ENCODE measurements at places on chromosomes 3 and 15.

DNA sequence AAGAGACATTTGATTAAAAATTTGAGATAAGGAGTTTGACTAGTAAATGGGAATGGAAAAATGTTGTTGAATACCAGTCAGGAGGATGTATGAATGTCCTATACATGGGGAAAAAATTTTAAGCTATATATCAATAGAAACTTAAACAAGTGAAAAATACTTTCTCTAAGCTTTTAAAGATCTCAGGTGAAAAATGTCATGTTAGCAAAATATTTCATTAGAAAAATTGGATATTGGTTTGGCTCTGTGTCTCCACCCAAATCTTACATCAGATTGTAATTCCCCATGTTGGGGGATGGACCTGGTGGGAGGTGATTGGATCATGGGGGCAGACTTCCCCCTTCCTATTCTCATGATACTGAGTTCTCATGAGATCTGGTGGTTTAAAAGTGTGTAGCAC lies 279.6 kb upstream of the CADM2 start:
- no peak for DNase-seq

GRCh38 chr15:49864251-49864650 lies 243.4 kb downstream of the DTWD1 start:
- DNase-seq = no peak

- DNase-seq = no peak
Measured at GRCh38 chr15:72086920-72087648, 30.9 kb downstream of the MYO9A start.

GRCh38 chr3:43181202-43181821 lies 75.4 kb upstream of the POMGNT2 start:
- DNase-seq = peak; percentile 21

DNA sequence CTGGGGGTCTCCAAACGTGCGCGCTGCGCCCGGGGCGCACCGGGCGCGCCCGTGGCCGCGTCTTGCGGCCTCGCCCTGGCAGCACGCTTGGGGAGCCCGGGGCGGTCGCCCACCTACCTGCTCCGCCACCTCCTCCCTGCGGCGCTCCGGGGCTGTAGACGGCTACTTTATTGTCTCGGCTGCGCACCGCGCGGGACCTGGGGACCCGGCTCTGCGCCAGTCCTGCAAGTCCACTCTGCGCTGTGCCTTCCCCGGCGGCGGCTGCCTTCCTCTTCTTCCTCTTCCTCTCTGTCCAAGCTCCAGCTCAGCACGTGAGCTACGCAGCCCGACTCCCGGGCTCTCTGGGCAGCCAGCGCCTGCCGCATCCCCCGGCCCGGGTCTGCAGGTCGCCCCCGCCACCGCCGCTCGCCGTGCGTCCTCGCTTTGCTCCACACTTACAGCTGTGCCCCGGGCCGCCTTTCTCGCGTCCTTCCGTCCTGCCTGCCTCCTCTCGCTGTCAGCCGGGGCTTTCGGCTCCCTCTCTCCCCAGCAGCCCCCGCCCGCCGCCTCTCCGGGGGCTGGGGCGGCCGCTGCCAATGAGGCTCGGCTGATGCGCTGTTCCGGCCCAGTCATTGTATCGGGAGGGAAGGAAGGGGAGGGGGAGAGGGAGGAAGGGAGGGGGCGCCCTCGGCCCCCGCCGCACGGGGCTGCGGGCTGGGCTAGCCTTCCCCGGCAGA lies 156.4 kb upstream of the FRMD4B start:
- no peak for DNase-seq

GRCh38 chr15:40999190-40999589 lies 45.9 kb downstream of the CHAC1 start:
- no peak for DNase-seq

GRCh38 chr3:1583044-1583443 lies 490.2 kb downstream of the CNTN6 start:
- DNase-seq = no peak

- no peak for DNase-seq
Measured at GRCh38 chr3:135226057-135226456, 431.0 kb downstream of the EPHB1 start.

GRCh38 chr3:139528924-139529323 lies 10.6 kb downstream of the RBP1 start:
- no peak for DNase-seq

GRCh38 chr15:81029414-81030300 lies 28.9 kb downstream of the TLNRD1 start:
- no peak for DNase-seq

DNA sequence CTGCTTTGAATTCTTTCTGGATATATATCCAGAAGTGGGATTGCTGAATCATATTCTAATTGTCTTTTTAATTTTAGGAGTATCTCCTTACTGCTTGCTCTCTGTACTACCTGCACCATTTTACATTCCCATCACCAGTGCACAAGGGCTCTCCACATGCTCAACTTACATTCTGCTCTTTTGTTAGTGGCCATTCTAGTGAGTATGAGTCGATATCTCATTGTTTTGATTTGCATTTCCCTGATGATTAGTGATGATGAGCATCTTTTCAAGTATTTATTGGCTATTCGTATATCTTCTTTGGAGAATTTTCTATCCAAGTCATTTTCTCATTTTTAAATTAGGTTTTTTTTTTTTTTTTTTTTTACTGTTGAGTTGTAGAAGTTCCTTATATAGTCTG lies 29.5 kb downstream of the PFN2 start:
- no peak for DNase-seq

DNA sequence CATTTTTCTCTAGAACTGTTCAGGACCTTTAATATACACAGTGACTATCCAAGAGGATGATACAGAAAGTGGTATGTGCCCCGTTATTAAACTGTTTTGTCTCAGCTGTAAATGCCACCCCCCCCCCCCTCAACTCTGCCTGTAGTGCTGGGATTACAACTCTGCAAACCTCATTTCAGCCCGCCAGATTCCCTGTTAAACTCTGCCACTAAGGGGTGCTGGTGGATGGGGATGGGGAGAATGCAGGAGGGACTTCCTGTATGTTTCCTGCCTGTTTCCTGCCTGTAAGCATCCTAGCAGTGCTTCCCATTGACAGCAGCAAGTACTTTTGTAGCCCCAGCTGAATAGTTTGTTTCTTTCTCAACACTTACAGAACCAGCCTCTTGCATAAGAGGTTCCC lies 301.7 kb upstream of the RORA start:
- no peak for DNase-seq

DNA sequence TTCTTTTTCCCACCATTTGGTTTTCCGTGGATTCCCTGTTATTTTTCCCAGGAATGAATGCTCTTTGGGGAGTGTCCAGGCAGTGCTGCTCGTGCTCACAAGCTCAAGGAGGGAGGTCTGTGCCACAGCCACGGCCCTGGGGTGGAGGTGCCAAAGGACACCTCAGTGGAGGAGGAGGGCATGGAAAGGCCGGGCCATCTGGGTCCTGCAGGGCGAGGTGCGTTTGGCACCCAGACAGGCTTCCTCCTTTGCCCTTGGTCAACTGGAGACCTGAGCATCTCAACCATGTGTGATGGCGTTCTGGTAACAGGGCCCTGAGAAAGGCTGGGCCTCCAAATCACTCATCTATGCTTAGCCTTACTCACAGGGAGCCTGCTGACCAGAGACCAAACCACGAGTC lies 25.4 kb downstream of the KY start:
- DNase-seq = no peak

DNA sequence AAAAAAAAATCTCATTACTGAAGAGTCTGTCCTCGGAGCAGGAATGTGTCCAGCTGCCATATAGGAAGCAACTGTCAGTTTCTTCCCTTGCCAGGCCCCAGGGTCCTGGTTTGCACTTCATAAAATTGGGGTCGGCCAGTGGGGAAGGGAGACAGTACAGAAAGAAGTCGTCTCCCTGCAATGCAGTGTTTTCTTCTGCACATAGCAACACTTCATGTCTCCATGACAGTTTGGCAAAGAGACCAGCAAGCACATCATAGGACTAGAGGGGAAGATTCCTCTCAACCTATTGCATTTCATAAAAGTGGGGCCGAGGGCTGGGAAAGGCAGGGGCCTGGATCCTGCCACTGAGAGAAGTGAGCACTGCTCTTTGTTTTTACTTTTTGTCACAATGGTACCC lies 138.2 kb upstream of the HACD2 start:
- no peak for DNase-seq

GRCh38 chr3:141241616-141242376 lies 10.2 kb downstream of the PXYLP1 start:
- no peak for DNase-seq

DNA sequence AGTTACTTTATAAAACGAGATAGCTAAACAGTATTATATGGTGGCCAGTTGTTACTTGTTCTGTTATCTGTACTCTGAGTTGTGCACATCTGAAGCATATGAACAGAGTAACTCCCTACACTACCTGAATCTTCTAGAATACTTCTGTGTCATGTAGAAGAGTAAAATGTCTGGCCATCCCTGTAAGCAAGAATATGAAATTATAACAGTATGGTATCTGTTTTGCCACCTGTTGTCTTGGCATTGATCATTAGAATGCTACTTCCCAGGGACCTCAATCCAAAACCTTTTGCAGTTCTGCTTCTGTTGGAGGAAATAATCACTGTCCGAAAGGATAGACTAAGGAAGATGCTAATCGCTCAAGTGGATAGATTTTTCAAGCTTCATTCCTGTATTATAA lies 1.9 kb downstream of the TEX9 start:
- DNase-seq = no peak

GRCh38 chr3:123027292-123028232 lies at the start of gene SEMA5B:
SEMA5B (minus strand) TSS chr3:123027763; CDS start chr3:122961263, 66,500 bp downstream.
- DNase-seq = peak; percentile 32

- DNase-seq = no peak
Measured at GRCh38 chr3:136856665-136857064, 5.3 kb upstream of the NCK1 start.

DNA sequence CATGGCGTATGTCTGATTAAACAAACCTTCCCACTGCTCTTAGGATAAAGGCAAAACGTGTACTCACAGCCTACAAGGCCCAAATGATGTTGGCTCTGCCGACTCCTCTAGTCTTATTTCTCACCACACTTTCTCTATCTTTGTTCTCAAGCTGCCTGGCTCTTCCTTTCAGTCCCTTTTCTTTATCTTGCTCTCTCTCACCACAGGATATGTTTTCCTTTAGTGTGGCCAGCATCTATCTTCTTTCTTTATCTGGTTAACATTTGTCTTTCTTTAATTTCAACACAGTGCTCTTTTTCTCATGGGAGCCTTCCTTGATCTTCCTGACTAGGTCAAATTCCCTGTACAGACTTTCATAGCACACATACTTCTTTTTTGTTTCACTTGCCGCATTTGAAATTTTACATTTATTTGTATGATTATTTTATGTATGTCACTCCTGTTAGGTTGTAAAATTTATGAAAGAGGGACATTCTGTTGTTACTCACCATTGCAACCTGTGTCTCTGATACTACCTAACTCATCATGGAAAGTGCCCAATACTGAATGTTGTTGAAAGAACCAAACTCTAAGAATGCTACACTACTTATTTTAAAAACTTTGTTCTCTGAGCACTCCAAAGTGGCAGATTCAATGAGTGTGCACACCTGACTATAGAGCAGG lies 328.9 kb upstream of the CBLB start:
- DNase-seq = no peak

DNA sequence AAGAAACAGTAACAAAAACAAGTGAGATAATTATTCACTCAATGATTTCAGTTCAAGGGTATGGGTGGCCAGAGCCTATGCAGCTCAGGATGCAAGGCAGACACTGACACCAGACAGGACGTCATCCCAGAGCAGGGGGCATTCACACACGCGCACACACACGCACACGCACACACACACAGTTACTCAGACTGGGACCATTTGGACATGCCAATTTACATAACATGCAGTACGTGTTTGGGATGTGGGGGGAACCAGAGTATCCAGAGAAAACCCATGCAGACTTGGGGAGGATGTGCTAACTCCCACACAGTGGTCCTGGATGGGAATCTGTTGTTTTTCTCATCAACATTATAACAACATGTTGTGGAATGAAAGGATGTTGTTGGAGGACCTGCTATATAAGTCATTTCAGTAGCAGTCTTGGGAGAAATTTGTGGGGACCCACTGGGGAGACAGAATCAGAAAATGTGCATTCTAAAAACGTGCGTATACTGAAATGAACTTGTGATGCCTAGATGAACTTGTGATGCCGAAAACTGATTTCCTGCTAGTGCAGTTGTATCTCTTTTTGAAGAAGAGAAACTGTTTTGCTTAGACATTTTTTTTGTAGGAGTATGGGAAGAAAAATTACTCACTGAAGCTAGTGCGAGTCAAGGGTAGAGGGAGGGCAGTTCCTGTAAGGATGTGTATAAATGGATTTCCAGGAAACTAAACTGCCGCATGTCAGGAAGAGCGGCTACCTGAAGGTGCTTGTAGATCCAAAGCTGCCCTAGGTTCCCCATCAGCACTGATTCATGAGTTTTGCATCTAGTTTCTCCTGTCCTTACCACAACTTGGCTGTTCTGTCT lies 25.2 kb downstream of the CD200 start:
- DNase-seq = peak; percentile 19

DNA sequence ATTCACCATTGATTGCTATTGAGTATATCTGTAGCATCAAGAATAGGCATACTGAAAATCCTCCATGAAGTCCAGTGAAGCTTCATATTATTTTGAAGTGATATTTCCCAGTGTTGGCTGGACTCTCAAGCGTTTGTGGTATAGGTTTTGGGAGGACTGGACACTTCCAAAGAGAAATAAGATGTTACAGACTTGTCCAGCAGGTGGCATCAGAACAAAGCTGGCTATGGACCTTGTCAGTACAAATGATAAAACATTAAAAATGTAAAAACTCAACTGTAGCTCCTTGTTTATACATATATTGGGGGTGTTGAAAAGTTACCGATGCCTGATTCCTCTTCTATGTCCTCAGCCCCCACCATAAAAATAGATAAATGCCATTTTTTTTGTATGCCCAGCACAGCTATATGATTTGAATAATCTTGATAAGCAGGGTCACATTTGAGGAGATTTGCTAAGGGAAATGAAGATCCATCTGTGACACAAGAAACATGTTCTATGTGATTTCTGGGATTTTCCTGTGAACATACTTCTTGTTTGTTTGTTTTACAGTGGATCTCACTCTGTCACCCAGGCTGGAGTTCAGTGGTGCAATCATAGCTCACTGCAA lies 54.5 kb upstream of the GOLGA6B start:
- DNase-seq = no peak

DNA sequence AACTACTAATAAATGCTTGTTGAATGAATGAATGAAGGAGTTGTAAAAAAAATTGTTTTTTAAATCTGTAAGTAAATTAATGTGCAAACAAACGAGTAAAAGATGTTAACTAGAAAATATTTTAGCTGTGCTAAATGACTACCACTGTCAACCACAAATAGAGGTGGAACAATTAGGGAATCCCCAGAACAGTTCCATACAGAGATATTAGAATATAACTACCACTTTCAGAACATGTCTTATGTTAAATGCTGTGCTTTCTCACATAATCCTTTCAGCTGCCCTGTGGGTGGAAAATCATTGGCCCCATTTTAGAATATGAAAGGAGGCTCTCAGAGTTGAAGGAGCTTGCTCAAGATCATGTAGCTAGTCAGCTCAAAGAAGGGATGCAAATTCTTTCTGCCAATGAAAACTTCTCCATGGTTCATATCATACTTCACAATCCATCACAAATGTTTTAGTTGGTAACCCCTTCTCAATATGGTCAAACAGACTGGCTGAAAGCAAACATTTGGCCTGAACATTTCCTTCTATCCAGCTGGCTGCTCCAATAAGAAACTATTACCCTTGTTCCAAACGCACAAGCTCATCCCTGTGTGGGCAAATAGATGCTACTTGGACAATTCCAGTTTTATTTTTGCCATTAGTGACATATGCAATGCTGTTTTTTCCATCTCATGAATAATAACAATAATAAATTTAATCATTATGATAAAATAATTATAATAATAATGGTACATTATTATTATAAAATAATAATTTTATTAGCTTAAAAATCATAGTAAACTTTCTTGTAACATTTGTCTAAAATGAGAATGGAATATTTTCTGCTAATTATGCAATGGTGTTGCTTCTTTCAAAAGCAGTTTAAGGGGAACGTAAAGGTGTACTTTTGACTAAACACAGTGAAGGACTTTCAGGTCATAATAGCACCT lies 290.4 kb upstream of the STT3B start:
- no peak for DNase-seq

Measured in stimulated activated CD4-positive, alpha-beta T cell treated with anti-CD3 and anti-CD28 coated beads, Interleukin-4, amount 100 ng/mL, for 1 hour (primary cell).